ENCODE measurements at places on chromosomes 2 and 18.

- DNase-seq: no peak
Measured at GRCh38 chr2:41743324-41743723, 304.5 kb upstream of the PKDCC start.

DNA sequence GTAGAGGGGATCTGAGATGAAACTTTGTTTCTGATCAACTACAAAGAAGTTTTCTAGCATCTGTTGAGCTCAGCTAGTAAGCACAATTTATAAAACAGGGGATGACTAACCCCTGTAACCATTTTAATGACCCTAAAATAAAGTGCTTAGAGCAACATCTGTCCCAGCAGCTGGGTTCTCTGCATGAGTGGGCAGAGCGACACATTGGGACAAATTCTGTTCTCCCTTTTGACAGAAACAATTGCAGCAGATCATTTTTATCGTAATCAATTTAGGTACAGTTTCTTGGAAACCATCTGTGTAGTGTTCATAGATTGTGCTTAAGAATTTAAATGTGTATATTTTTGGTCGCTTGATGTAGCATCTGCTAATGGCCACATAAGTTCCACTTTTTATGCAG is 678.0 kb downstream of the RNF144A start:
- no peak for DNase-seq

DNA sequence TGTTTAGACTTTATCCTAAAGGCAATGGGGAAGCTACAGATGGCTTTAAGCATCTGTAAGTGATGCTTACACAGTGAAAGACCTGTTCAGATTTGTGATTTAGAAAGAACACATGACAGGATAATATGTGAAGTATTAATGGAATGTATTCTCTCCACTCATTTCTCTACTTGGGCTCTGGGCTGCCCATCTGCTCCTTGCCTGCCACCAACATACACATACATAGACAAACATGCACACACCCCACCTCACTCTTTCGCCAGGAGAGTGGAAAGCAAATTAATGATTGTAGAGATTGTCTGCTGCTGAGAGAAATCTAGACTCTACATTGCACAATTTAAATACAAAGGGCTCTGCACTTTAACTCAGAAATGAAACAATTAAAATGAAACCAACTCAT is 61.0 kb upstream of the NFE2L2 start:
- DNase-seq: no peak

- DNase-seq: no peak
Measured at GRCh38 chr18:79167526-79168190, 98.5 kb downstream of the ATP9B start.

- DNase-seq: no peak
Measured at GRCh38 chr2:71353248-71353647, 21.7 kb downstream of the ZNF638 start.

GRCh38 chr2:179768765-179769164 is 92.6 kb downstream of the ZNF385B start:
- DNase-seq: no peak

GRCh38 chr2:26529406-26530239 is 51.7 kb upstream of the OTOF start:
- DNase-seq: no peak

- DNase-seq: no peak
Measured at GRCh38 chr18:48304906-48305693, 104.1 kb downstream of the ZBTB7C start.

GRCh38 chr2:27735263-27735904 is 36.1 kb upstream of the MRPL33 start:
- peak; percentile 58 for DNase-seq

GRCh38 chr2:233700028-233700635 is 7.4 kb downstream of the UGT1A6 start:
- DNase-seq: no peak

GRCh38 chr18:7147399-7147798 is 29.8 kb upstream of the LAMA1 start:
- DNase-seq: no peak

DNA sequence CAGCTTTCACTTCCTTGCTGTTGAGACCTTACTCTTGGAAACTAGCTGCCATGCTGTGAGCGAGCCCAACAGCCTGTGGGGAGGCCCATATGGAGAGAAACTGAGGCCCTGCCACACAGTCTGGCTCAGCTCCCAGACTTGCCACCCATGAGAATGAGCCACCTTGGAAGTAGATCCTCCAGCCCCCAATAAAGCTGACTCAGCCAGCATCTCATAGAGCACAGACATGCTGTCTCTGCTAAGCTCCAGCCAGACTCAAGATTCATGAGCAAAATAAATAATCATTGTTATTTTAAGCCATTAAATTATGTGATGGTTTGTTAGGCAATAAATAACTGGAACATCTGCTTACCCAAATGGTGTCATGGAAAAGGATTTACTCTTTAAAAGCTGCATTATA is 53.6 kb upstream of the DDX18 start:
- DNase-seq: no peak

DNA sequence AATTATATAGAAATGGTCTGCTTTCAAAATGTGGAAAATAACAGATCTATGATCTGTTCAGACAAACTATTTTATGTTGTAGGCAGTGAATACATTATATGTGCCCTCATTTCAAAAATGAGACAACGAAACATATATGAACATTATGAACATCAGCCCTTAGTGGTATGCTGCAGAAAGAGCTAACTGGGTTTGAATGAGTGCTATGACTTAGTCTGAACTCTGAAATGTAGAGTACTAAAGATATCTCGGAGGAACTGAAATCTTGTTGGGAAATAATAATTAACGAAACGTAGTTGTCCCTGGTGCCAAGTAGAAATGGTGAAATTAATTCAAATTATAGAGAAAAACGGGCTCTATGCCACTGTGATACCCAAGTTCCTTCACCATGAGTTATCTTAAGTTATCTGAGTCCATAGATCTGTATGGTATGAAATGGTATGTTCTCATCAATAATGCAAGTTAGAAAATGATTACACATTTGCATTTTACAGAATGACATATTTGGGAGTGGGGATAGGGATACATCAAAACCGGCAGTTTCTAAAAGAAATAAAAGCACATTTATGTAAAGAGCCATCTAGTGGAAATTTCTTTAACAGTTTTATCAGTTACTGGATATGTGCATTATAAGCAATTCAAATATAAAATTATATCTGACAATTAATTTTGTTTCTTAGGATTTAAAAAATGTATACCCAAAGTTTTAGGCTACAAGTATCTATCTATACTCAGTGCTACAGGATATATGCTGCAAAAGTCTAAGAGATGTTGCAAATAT is 26.7 kb downstream of the STARD6 start:
- DNase-seq: no peak

GRCh38 chr2:68722712-68723111 is 11.9 kb upstream of the ARHGAP25 start:
- no peak for DNase-seq

DNA sequence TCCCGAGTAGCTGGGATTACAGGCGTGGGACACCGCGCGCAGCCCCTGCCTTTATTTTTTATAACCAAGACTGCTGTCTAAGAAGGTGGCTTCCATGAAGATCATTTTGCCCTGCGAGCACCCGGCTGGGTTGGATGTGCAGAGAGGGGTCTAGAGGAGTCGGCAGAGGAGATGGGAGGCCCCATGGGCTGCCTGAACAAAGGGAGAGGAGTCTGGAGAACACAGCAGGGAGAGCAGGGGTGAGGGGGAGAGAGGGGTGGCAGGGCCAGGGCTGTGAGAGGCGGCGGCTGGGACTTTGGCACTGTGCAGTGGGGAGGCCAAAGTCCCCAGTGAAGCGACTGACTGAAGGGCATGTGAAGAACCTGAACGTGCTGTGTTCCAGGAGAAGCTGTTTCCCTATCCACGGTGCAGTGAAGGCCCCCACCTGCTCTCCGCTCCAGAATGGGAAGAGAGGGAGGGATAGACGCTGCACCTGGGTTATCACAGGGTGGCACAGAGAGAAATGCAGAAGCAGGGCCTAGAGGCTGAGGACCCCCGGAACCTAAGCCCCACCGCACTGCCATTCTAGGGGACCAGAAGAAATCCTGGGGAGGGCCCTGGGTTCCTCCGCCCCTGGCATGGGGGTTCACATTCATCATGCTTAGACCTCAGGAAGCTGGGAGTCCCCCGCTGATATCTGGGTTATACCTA is 24.8 kb upstream of the FOSL2 start:
- DNase-seq: no peak

GRCh38 chr2:66525606-66526005 is 90.7 kb downstream of the MEIS1 start:
- no peak for DNase-seq

DNA sequence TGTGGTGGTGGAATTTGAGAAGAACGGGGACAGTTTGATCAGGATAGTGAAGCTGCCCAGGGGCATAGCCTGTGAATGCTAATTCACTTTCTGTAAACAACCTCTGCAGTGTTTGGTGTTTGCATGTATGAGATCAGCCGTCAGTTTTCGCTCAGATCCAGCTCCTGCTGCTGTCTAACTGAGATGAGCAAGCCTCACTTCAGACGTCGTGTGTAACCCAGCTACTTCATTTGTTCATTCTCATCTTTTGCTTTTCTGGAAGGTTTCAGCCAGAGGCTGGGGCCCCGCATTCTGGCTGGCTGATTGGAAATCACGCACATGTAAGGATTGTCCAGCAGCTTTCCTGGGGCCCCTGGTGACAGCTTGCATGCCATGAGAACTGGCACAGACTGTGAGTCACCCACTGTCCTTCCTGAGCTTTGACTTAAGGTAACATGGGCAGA is 48.9 kb downstream of the LDLRAD4 start:
- no peak for DNase-seq

DNA sequence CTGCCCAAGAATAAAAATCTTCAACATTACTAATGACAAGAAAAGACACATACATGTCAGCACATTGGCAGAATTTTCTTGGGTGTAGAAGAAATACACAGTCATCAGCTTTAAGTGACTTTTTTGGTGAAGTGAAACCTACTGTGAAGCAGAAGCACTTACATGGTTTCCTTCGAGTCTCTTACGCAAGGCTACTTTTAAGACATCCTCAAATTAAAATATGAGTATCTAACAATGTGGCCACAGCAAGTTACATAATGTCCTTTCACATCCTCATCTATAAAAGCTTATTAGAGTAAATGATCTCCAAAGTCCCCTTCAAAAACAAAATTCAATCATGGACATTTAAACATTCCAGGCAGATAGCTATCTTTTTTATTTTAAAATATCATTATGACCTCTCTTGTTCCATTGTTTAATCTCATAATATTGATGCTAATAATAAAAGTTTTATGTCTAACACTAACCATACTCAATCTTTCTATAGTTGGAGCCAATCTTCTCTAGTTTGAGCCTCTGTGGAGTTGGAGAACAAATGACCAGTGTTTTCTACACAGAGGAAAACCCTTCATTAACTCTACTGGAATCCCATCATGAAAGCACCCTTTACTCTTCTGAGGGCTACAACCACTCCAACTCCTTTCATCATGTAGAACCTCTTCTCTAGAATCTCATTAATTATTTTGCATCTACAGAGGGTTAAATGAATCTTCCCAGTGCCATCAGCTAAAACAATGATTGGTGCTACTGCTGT is 182.2 kb upstream of the ZFP36L2 start:
- no peak for DNase-seq

DNA sequence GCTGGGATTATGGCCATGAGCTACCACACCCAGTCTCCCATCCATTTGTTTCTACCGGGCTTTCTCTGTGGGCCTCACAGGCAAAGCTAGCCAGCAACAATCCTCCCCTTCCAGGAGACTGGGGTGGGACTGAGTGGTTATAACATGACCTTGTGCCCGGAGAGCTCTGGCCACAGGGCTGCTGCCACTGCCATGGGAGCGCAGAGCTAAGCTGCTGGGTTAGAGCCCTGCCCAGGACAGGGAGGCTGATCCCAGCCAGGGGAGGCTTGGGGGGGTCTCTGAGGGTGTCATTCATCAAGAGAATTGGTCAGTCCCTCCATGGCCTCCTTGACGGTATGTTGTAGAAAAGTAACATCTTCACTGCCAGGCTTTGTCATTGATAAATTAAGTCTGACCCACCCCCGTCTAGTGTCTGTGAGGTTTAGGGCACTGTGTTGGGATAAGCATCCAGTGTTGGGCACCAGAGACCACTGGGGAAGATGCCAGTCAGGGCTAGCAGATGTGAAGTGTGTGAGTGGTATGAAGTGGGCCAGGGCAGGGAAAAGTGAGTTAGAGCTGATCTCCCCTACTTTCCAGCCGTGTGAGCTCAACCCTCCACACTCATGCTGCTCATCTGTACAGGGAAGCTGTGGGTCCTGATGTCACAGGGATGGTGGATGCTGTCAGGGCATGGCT is 368.4 kb upstream of the HS6ST1 start:
- DNase-seq: no peak

DNA sequence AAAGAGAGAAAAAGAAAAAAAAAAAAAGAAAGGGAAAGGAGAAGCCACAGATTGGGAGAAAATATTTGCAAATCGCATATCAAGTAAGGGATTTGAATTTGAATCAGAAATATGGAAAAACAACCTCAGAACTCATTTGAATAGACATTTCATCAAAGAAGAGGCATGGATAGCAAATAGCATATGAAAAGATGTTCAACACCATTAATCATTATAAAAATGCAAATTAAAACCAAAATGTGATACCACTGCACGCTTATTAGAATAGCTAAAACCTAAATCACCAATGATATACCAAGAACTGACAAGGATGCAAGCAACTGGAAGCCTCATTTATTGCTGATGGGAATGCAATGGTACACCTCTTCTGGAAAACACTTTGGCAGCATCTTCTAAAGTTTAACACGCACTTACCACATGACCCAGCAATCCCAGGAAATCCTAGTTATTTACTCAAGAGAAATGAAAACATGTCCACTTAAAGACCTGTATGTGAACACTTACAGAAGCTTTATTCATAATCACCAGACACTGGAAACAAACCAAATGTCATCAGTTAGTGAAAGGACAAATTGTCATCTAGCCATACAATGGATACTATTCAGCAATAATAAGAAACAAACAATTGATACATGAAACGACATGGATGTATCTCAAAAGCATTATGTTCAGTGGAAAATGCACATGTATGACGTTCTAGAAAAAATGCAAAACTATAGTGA is 10.3 kb downstream of the DNER start:
- DNase-seq: no peak

DNA sequence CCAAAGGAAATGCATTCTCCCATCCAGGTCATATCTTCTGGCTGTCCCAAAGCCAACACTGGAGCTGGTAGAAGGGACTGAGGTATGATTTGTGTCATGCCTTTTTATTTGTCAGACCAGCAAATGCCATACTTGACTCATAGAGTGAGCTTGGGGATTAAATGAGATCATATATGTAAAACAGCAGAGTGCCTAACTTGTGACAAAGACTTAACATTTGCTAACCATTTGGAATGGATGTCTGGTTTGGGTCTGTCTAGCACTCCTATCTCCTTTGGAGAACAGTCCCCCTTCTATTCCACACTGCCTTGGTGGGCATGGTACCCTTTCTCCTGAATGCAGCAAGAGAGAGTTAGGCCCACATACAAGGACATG is 128.5 kb upstream of the LGALSL start:
- no peak for DNase-seq

DNA sequence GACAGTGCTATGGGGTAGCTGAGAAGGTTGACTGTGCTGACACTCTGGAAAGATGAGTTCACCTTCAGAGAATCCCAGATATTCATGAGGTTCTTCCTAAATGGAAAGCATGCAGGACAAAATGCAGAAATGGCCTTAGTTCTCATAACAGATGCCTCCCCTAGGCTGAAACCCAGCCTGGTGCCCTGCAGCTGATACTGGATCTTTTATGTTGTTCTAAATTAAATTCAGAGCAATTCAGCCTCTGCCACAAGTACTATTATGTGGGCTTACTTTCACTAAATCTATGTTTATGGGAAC is 172.0 kb upstream of the SERPINE2 start:
- DNase-seq: no peak

- DNase-seq: no peak
Measured at GRCh38 chr2:204074456-204074855, 137.9 kb downstream of the ICOS start.

Measured in CD4-positive, alpha-beta T cell treated with Interleukin-21 for 1 hour (primary cell).